ENCODE measurements at places on chromosomes 4 and X.

GRCh38 chrX:120790118-120790517 lies 85.5 kb downstream of the CT47B1 start:
- no peak for DNase-seq

- no peak for DNase-seq
Observed at GRCh38 chr4:188032583-188032982, 37.0 kb downstream of the ZFP42 start.

- DNase-seq, result no peak
Observed at GRCh38 chr4:25760518-25761157, 102.2 kb downstream of the SEL1L3 start.

- DNase-seq, result no peak
Observed at GRCh38 chrX:24426340-24426913, 38.7 kb upstream of the PDK3 start.

- no peak for DNase-seq
Observed at GRCh38 chr4:3715855-3716630, 50.1 kb upstream of the ADRA2C start.

DNA sequence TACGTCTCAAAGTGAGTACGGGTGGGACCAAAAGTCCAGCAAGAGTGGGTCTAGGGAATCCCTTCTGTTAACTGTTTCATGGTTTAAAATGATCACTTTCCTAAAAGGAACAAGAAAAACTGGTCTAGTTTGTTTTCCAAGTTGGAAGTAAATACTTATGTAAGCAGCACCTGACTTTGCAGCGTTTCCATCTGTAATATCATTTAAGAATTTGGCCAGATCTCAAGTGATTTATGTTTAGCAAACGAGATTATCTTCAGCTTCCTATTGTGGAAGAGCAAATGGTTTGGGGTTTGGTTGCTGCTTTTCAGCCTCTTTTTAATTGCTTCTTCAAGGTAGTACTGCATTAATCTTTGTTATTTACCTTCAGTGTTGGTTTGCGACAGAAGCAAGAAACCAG lies 50.4 kb downstream of the FHIP1A start:
- no peak for DNase-seq

DNA sequence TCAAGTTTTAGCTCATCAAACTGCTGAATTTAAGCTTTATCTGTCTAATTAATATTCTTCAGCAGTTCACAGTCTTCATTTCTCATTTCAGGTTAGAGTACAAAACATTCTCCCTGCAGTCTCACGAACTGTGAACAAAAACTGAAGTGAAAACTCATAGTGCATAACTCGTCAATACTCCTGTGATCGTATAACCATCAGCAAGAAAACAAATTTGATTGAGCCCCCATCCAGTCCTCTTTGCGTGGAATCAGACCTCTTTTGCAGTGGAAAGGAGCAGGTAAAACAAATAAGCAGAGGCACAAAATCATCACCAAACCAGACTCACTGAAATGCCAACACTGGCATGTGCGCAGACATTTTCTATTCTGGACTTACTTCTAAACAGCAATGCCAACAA lies 12.7 kb downstream of the ADAM29 start:
- no peak for DNase-seq

- DNase-seq, result no peak
Observed at GRCh38 chr4:87732033-87732765, 67.2 kb upstream of the IBSP start.

DNA sequence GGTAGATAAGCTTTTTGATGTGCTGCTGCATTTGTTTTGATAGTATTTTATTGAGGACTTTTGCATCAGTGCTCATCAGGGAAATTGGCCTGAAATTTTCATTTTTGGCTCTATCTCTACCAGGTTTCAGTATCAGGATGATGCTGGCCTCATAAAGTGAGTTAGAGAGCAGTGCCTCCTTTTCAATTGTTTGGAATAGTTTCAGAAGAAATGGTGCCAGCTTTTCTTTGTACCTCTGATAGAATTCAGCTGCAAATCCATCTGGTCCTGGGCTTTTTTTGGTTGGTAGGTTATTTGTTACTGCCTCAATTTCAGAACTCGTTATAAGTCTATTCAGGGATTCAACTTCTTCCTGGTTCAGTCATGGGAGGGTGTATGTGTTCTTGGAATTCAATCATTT lies 15.6 kb upstream of the TMPRSS11F start:
- DNase-seq, result no peak
